COLO829 (cell line): ENCODE measurements at places on chromosomes 1 and 21.

DNA sequence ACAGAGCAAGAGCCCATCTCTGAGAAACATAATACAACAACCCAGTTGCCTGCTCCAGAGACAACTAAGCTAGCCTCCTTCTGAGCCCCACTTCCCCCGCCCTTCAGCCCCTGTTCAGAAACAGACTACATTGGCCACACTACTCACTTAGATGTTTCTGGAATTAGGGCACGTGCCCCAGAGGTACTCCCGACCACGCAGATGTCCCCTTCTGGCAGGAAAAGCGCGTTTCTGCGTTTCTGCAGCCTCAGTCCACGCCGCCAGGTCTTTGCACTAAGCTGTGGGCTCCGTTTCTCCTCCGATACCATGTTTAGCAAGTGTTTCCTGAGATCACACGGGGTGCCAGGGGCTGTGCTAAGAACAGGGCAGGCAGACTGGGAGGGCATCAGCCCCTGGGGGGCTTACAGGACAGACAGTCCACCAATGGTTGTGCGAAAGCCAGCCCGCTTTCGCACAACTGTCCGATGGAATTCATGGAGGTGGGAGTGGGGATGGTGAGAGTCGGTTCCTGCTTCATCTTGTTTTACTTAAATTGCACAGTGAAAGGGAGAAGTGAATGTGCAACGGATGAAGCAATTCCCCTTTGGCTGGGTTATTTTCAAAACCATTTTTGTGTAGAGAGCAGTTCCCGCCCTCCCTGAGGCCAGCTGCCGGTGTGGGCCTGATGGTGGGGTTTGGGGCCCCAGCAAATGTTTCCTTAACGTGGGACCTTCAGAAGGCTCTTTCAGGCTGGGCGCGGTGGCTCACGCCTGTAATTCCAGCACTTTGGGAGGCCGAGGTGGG is 2.7 kb downstream of the PIK3CD start:
- DNase-seq = no peak

GRCh38 chr1:54781023-54781723 is 16.9 kb upstream of the PARS2 start:
- DNase-seq = no peak

DNA sequence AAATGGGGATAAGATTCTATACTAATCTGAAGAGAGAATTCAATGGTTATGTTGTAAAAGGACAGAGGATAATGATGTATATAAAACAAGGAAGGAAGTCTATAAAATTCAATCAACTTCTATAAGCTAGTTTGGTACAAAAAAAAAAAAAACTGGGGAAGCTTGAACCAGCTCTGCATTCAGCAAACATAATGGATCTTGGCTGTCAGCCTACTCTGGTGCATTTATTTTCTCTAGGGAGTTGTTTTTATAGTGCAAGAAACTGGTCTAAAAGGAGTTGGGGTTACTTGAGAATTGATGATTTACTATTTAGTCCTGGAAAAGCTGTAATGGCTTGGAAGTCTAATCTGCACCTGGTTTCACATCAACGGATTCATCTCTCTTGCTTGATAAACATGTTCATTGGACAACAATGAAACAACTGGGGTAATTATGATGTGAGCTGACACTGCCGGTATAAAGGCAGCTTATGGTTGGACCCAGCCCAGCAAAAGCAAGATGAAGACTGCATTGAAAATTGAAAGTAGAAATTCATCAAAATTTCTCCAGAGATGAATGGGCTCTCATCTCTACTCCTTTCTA is 199.4 kb upstream of the NRIP1 start:
- DNase-seq = no peak

- no peak for DNase-seq
Measured at GRCh38 chr1:47172782-47173181, 17.1 kb downstream of the PDZK1IP1 start.

DNA sequence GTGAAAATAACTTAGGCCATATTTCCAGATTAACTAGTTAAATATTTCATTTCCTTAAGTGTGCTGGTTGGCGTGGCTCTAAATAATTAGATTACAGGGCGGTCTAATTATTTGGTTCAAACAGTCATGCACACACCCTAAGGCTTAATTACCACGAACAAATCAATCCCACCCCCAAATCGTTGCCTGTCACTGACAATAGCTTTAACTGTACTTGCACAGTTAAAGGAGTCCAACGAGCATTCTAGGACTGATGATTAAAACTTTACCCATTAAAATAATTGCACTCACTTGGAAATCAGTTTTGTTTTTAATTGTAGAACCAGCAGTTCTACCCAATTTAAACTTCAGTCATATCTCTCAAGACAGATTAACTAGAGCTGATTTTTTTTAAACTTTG is 1.5 kb upstream of the POU2F1 start:
- DNase-seq = no peak
